Colonic mucosa (tissue), 4 donors: ENCODE measurements at places on chromosomes 5 and 9. TPM values are rescaled to one million over a fixed set of nuclear protein-coding genes. Genes with fewer than 3 reads are reported as not detected.

Gene HAND1
- 4.6 TPM for total RNA-seq

- H3K27ac ChIP-seq, result no peak overlapping the region
- no peaks in the 10 kb centered on the region for H3K36me3 ChIP-seq
- H3K27me3 ChIP-seq, result no peaks in the 10 kb centered on the region
- no peak overlapping the region for H3K4me3 ChIP-seq
- no peaks in the 10 kb centered on the region for H3K4me1 ChIP-seq
- no peak for DNase-seq
These were observed 86.4 kb downstream of the NR3C1 start for GRCh38 chr5:143316844-143317631.

- no peaks in the 10 kb centered on the region for H3K36me3 ChIP-seq
- H3K27ac ChIP-seq, result no peak overlapping the region
- no peak for DNase-seq
- H3K4me1 ChIP-seq, result no peaks in the 10 kb centered on the region
These were observed 79.3 kb upstream of the ITGA1 start for GRCh38 chr5:52708463-52708862.

- H3K36me3 ChIP-seq, result no peaks in the 10 kb centered on the region
- DNase-seq, result no peak
- no peaks in the 10 kb centered on the region for H3K27me3 ChIP-seq
- no peaks in the 10 kb centered on the region for H3K4me1 ChIP-seq
- H3K27ac ChIP-seq, result no peak overlapping the region
These were observed 79.5 kb downstream of the OSMR start for GRCh38 chr5:38925154-38925925.

DNA sequence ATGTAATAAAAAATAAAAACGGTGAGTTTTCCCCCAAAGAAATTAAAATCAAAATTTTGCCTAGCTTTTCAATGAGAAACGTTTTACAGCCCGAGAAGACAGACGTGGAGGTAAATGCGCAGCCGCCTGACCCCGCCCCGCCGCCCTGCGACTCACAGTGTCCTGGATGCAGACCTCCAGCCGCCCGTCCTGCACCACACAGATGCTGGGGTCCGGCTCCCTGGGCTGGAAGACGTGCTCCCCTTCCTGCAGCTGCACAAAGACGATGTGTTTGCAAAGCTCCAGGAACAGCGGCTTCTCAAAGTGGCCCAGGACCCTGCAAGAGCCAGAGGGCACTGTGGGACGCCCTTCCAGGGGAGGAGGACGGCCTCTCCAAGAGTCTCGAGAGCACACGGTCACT lies 7.7 kb downstream of the PNPLA7 start:
- no peak overlapping the region for H3K4me3 ChIP-seq
- no peaks in the 10 kb centered on the region for H3K4me1 ChIP-seq
- H3K36me3 ChIP-seq, result no peaks in the 10 kb centered on the region
- DNase-seq, result no peak

GRCh38 chr9:71037521-71037920 lies 83.9 kb downstream of the TRPM3 start:
- no peak overlapping the region for H3K4me3 ChIP-seq
- no peaks in the 10 kb centered on the region for H3K4me1 ChIP-seq
- no peak for DNase-seq
- no peak overlapping the region for H3K27ac ChIP-seq
- H3K27me3 ChIP-seq, result no peaks in the 10 kb centered on the region
- no peaks in the 10 kb centered on the region for H3K36me3 ChIP-seq

DNA sequence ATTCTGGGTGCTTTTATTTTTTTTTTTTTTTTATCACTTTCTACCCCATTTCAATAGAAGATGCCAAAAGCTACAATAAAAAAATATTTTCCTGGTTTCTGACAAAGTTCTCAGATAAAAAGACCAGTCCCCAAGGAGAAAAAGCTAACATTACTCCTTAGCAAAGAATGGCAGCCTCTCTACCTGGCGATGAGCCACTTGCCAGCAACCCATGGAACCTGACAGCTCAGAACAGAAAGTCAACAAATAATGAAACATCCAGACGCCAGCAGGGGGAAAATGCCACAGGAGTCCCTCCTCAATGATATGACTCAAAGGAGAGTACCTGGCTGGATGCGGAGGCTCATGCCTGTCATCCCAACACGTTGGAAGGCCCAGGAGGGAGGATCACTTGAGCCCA lies 123.2 kb downstream of the MYO10 start:
- no peaks in the 10 kb centered on the region for H3K36me3 ChIP-seq
- peak; percentile 54 for DNase-seq
- H3K27me3 ChIP-seq, result no peaks in the 10 kb centered on the region
- H3K27ac ChIP-seq, result no peak overlapping the region

DNA sequence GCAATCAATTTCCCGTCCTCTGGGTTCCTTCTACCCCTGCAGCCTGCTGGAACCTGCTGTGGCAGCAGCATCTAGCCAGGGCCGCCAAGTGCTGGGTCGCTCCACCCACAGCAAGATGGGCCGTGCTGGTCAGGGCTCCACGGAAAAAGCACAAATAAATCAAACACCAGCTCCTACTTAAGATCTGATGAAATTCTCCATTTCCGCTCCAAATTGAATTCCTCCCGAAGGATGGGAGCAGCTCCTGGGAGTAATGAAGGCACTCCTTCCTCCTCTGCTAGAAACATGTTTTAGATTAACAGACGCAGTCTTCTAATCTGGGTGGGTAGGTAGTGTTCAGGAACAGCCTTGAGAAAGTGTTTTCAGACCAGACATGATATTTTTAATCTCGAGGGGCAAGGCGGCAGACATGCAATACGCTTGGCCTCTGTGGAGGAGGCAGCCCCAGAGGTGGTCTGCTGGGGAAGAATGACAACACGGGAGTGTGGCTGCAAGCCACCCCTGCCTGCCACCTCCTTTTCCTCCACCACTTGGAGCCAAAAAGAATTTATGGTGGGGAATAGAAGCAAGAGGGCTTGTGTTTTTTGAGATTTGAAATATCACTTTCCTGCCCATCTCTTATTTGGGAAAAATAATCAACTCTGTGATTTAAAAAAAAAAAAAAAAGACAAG lies 194.1 kb downstream of the AOPEP start:
- no peaks in the 10 kb centered on the region for H3K36me3 ChIP-seq
- DNase-seq, result no peak
- no peak overlapping the region for H3K4me3 ChIP-seq
- no peaks in the 10 kb centered on the region for H3K27me3 ChIP-seq
- peak overlapping the region; percentile 63 for H3K27ac ChIP-seq

DNA sequence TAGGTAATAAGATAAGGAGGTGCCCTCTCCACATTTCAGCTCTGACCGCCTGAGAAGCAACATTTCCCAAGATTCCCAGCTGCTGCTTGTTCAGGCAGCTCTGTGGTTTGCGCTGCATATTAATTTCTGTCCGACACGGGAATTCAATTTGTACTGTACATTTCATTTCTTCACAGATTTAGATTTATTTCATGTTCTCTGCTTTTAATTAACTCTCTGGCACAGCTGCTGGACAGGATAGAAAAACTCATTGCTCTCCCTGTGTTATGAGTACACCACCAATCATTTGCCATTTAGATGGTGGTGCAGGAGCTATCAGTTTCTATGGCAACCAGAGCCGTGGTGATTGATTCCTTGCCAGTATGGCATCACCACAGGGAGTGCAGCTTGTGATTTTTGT lies 558.5 kb downstream of the DMRTA1 start:
- no peaks in the 10 kb centered on the region for H3K4me1 ChIP-seq
- no peaks in the 10 kb centered on the region for H3K36me3 ChIP-seq
- H3K4me3 ChIP-seq, result no peak overlapping the region
- no peaks in the 10 kb centered on the region for H3K27me3 ChIP-seq
